ENCODE measurements at places on chromosomes 2 and 18.

DNA sequence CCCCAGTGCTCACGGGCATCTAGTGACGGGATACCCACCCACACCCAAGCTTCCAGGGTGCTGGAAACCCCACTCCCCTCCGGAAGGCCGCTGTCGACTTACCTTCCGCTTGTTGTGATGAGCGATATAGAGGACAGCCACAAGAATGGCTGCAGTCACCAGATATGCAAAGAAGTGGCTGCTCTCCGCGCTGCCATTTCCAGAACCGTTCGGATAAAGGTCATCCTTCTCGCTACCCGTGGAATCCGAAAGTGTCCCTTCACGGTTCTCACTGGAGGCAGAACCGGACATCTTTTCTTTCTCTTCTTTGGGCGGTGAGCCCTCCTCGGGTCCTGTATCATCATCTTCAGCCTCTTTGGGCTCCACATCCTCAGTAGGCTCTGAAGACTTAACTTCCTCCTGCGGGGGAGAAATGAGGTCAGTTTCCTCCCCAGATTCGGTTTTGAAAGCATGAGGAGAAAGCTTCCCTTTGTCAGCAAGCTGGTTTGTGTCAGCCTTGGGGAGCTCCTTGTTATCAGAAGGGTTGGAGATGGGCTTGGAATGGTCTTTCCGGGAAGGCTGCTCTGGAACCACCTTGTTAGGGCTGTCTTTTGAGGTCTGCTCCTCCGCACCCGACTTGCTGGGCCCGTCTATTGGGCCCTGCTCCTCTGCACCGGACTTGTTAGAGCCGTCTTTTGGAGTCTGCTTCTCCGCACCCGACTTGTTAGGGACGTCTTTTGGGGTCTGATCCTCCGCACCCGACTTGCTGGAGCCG is 1.2 kb downstream of the TGOLN2 start:
- no peak for DNase-seq

- DNase-seq, result no peak
These were observed 95.8 kb downstream of the SPP2 start for GRCh38 chr2:234146087-234146826.

DNA sequence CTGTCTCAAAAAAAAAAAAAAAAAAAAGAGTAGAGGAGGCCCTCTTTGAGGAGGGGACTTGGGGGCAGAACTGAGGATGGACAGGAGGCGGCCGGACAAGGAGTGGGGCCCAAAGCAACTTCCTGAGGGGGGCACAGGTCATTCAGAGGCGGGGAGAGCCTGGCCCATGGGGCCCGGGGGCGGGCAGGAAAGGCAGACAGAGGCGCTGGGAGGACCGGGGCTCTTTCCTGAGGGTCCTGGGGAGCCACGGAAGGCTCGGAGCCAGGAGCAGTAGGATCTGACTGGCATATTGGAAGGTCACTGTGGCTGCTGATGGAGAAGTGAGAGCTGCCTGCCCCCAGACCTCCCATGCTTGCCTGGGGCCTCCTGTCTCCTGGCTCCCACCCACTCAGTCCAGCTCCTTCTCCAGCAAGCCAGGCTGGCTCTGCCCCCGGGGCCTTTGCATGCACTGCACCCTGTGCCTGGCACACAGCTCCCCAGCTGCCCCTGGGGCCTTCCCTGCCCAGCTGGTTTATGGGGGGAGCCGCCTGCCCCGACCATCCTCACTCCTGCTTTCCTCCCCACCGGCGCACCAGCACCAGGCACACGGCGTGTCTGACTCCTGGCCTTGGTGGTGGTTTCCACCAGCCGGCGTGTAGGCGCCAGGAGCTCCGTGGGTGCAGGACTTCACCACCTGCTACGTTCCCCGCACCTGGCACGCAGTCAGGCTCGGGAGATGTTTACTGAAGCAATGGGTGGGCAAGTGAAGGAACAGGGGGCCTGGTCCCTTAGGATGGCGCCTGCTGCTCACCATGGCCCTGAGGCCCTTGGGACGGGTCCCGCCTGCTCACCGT is 5.6 kb downstream of the ESPNL start:
- no peak for DNase-seq

- no peak for DNase-seq
These were observed at the start of gene STEAP3 for GRCh38 chr2:119223521-119224390. TSS of gene STEAP3 (plus strand) at chr2:119223834. CDS start at chr2:119231013, 7,179 bp downstream.

- no peak for DNase-seq
These were observed 314.8 kb downstream of the MBD2 start for GRCh38 chr18:53909668-53910067.

DNA sequence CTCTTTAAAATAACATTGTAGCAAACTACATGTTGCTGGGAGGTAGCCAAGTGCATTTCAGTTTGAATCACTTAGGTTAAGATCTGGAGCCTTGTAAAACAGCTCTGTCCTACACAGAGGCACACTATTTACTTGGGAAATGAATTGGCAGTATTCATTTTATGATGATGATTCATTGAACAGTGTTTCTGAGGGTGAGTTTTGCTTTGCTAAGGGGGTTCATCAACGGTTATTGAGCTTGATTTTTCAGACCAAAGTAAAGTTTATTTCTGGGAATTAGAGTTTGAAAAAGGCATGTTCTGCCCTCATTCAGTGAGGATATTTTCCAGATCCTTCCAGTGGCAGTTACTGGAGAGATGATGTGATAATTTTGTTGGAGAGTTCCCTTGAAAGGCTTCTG is 55.6 kb downstream of the CCDC85A start:
- DNase-seq, result no peak

GRCh38 chr2:117832905-117833613 is 18.6 kb downstream of the DDX18 start:
- no peak for DNase-seq

- DNase-seq, result no peak
These were observed 66.6 kb upstream of the GPC1 start for GRCh38 chr2:240368781-240369331.

GRCh38 chr2:179022685-179023084 is 27.3 kb downstream of the CCDC141 start:
- no peak for DNase-seq

GRCh38 chr2:15702452-15702851 is 110.8 kb downstream of the DDX1 start:
- DNase-seq, result no peak

All from hypothalamus (tissue), 51 donors.